Stimulated activated naive CD8-positive, alpha-beta T cell treated with anti-CD3 and anti-CD28 coated beads, Interleukin-15, amount 100 ng/mL, for 72 hours (primary cell): ENCODE measurements at places on chromosomes 4 and X.

- DNase-seq: no peak
These were observed 3.7 kb downstream of the ZFP92 start for GRCh38 chrX:153414856-153415510.

GRCh38 chr4:157226601-157227000, 6.1 kb downstream of the GRIA2 start:
- DNase-seq: no peak

GRCh38 chr4:81356621-81357020, 115.1 kb downstream of the RASGEF1B start:
- DNase-seq: no peak

GRCh38 chr4:6396696-6397236, 75.6 kb downstream of the PPP2R2C start:
- DNase-seq: no peak

DNA sequence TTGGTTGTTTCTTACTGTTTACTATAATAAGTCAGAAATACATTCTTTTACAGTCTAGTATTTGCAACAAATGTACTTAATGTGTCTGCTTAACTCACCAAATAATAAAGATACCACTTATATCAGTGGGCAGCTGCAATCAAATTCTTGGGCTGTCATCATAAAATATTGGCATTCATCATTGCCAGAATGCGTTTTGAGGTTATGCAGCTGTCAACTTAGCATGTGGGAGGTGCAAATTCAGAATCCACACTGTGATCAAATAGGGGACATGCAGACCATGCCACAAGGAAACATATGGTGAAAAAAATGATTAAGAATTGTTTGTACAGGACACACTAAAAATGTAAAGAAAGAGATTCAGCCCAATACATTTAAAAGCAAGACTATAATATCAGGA, 86.5 kb downstream of the HCCS start:
- no peak for DNase-seq

DNA sequence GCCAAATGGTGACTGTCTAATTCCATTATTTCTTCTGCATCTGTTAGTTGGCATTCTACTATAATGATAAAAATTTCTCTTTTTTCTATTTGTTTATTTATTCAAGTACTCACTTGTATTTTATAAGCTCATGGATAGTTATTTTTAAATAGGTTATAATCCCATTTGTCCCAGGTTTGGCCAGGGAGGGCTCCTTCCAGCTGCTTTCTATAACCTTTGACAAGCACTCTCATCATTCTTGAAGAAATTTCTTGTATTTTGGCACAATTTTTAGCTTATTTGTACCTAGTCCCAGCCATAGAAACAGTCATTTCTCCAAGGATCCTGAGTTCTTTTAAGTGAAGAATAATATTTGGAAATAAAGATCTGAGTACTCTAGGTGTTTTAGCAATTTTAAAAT, 1038.6 kb upstream of the AGA start:
- no peak for DNase-seq

DNA sequence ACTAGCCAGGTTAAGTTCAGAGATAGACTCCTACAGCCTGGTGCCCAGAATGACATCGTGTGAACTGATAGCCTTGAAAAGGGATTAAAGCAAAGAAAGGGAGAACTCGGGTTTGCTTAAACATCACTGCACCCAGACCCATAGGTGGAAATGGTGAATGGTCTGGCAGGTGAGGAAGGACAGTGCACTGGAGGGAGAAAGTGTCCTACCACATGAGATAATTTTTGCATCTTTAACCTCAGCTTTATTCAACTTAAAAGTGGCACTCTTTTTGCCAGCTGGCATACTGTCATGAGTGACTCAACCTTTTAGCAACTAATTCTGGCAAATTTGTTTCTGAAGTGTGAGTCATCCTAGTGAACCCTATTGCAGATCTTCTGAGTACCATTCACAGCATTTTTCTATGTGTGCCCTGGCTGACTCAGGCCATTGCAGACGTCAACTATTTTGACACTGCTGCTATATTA, 53.0 kb upstream of the DAPP1 start:
- no peak for DNase-seq

DNA sequence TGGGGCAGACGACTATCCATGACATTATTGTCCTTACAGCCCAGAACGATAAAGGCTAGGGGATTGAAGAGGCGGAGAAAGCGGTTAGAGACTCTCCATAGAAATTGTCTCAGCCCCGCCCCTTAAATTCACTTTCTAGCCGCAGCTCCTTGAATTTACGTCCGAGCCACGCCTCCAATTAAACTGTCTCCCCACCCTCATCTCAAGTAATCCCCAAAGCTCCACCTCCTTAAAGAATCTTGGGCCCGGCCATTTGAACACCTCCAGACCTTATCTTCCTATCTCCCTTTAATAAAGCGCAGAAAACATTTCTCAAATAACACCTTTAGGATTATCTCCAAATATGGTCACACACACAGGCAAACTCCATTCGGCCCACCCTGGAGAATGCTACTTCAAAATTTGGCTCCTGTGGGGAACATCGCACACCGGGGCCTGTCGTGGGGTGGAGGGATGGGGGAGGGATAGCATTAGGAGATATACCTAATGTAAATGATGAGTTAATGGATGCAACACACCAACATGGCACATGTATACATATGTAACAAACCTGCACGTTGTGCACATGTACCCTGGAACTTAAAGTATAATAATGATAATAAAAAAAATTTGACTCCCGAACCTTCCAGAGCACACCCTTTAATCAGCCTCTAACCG, 7.2 kb upstream of the MAGIX start:
- peak; percentile 45 for DNase-seq
